ENCODE measurements at places on chromosomes 2 and 18. TPM values are rescaled to one million over a fixed set of nuclear protein-coding genes. Genes with fewer than 3 reads are reported as not detected.

The NEU4 gene
- polyA plus RNA-seq: 0.50 TPM

The EDAR gene
- not detected for polyA plus RNA-seq

The KIAA2012 gene
- not detected for polyA plus RNA-seq

The CFAP221 gene
- polyA plus RNA-seq: 0.18 TPM

The TXNDC2 gene
- polyA plus RNA-seq: not detected

The DSEL gene
- polyA plus RNA-seq: 0.61 TPM

The SOX11 gene
- 0.64 TPM for polyA plus RNA-seq

The INPP1 gene
- polyA plus RNA-seq: 14.1 TPM

The CD207 gene
- polyA plus RNA-seq: 0.04 TPM

The RTP5 gene
- not detected for polyA plus RNA-seq

The PJVK gene
- 0.58 TPM for polyA plus RNA-seq

The ARHGAP28 gene
- polyA plus RNA-seq: 0.61 TPM

The FER1L5 gene
- 0.11 TPM for polyA plus RNA-seq

The TMEM17 gene
- 1.1 TPM for polyA plus RNA-seq

The ALPI gene
- not detected for polyA plus RNA-seq

The TUBA3D gene
- 106 TPM for polyA plus RNA-seq

The ALMS1 gene
- polyA plus RNA-seq: 2.5 TPM

The REV1 gene
- 14.7 TPM for polyA plus RNA-seq
